ENCODE measurements at places on chromosomes 11 and 22. TPM values are rescaled to one million over a fixed set of nuclear protein-coding genes. Genes with fewer than 3 reads are reported as not detected.

FXYD6 gene
- 1.1 TPM for total RNA-seq

CDC42EP1 gene
- total RNA-seq, result 22.6 TPM

FOLR3 gene
- not detected for total RNA-seq

UCP3 gene
- 0.28 TPM for total RNA-seq

MS4A3 gene
- total RNA-seq, result not detected

ASPHD2 gene
- 1.2 TPM for total RNA-seq

OR10G4 gene
- total RNA-seq, result not detected

CD3E gene
- total RNA-seq, result not detected

ALX4 gene
- total RNA-seq, result not detected

CRACR2B gene
- total RNA-seq, result 27.5 TPM

TNNT3 gene
- not detected for total RNA-seq

HORMAD2 gene
- not detected for total RNA-seq

GGTLC3 gene
- not detected for total RNA-seq

OR5AR1 gene
- total RNA-seq, result not detected

KCNA4 gene
- total RNA-seq, result not detected

TMPRSS4 gene
- not detected for total RNA-seq

CYTH4 gene
- total RNA-seq, result not detected

VWCE gene
- 8.8 TPM for total RNA-seq
